ENCODE measurements at places on chromosomes 5 and 9.

GRCh38 chr9:136935651-136936050 is 8.9 kb downstream of the FBXW5 start:
- no peak for DNase-seq

DNA sequence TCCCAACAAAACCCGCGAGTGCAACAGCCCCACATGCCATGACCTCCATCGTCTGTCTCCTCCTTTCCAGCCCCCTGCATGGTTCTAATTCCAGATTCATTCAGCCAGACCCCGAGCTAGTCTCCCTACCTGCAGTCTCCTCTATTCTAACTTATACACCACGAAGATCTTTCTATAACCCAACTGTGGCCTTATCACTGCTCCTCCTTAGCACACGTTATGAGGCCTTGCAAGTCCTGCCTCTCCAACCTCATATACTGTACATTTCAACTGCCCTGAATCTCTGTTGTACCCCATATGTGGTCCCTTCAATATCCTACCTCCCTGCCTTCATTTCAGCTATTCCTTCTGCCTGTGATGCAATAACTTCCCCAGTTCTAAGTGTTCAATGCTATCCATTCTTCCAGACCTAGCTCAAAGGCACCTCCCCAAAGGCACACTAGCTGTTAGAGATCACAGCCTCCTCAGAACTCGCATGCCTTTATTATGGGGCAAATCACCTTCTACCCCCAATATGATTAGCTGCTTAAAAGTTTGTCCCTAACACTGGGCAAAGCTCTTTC is 215.1 kb upstream of the TRIM32 start:
- no peak for DNase-seq

- no peak for DNase-seq
Measured at GRCh38 chr9:69582544-69583297, 89.5 kb downstream of the APBA1 start.

- no peak for DNase-seq
Measured at GRCh38 chr9:5920860-5921328, 30.2 kb downstream of the MLANA start.

DNA sequence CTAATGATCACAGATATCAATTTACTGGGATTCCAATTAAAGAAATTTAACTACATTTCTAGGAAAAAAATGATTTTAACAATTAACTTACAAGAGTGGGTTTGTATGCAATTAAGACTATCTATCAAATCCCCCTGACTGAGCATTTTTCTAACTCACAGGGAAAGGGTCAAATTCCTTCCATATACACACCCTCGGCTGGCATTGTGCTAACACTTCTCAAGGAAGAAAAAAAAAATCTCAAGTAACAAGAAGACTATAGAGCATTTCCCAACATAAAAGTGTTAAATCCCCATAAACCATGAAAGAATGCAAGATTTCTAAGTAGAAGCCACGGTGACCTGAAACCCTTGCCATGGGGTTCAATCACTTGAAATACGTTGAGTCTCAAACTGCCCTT is 368.8 kb downstream of the GLIS3 start:
- no peak for DNase-seq

- DNase-seq = no peak
Measured at GRCh38 chr5:15254607-15255006, 245.4 kb upstream of the FBXL7 start.

- no peak for DNase-seq
Measured at GRCh38 chr5:1183424-1184162, 17.8 kb upstream of the SLC6A19 start.

DNA sequence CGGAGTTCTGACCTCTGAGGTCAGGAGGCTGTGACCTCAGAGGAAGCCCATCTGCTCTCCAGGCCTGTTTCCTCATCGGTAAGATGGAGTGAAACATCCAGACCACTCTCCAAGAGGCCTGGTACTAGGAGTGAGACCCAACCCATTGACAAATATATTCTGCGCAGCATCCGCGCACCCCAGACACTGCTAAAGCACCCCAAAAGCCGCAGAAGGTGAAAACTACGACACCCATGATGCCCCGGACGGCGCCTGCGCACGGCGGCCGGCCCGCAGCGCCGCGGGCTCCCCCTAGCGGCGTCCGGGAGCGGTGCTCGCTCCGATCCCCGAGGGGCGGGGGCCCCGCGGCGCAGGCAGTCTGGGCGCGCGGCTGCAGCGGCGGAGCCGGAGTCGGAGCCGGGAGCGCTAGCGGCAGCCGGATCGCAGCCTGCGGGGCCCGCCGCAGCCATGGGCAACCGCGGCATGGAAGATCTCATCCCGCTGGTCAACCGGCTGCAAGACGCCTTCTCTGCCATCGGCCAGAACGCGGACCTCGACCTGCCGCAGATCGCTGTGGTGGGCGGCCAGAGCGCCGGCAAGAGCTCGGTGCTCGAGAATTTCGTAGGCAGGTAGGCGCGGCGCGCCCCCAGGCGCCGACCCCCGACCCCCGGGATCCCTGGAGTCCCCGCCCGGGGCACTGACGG is at the start of gene DNM1:
DNM1 (plus strand) TSS at position 356 of the 683 bp plus-strand sequence; CDS start at position 448, 92 bp downstream.
- DNase-seq = peak; percentile 79

DNA sequence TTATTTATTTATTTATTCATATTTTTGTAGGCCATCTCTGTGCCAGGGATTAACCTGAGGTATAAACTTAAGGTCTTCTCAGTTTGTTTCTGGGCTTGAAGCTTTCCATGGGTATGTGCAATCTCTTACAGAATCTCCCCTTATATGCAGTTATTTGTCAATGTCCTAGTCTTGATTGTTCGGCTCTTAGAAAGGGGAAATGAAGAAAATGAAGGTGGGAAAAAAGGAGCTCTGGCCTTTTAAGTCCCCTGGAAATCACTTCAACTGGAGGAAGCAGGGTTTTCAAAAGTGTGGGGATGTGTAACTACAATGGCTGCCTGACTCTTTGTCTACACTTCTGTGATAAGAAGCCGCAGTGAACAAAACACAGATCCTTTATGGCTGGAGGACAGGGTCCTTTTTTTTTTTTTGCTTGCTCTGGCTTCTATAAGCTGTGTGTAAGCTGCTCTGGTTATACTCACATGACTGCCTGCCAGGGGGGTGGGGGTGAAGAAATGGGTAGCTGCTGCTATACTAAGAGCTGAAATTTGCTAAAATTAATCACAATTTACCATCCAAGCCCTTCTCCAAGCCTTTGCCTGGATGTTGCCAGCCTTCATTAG is 33.7 kb downstream of the CENPP start:
- no peak for DNase-seq

DNA sequence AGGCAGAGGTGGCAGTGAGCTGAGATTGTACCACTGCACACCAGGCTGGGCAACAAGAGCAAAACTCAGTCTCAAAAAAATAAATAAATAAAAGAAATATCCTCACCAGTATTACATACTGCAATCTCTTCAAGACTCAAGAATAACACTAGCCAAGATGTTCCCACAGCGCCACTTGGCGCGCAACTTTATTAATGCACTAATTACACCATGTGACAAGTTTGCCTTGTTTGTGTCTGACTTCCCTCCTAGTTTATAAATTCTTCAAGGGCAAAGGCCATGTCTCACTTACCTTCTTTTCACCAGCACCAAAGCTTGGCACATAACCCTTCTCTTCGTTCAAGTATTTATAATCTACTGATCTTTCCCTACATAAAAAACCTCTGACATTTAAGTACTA is 4.8 kb downstream of the SKP1 start:
- DNase-seq = no peak

GRCh38 chr9:76988941-76989340 is 30.5 kb upstream of the FOXB2 start:
- no peak for DNase-seq

GRCh38 chr9:132876849-132877248 is 1.2 kb downstream of the AK8 start:
- DNase-seq = no peak

GRCh38 chr9:77512876-77513275 is 135.2 kb downstream of the GNA14 start:
- DNase-seq = no peak

GRCh38 chr5:102857076-102857818 is 102.1 kb downstream of the PAM start:
- no peak for DNase-seq

DNA sequence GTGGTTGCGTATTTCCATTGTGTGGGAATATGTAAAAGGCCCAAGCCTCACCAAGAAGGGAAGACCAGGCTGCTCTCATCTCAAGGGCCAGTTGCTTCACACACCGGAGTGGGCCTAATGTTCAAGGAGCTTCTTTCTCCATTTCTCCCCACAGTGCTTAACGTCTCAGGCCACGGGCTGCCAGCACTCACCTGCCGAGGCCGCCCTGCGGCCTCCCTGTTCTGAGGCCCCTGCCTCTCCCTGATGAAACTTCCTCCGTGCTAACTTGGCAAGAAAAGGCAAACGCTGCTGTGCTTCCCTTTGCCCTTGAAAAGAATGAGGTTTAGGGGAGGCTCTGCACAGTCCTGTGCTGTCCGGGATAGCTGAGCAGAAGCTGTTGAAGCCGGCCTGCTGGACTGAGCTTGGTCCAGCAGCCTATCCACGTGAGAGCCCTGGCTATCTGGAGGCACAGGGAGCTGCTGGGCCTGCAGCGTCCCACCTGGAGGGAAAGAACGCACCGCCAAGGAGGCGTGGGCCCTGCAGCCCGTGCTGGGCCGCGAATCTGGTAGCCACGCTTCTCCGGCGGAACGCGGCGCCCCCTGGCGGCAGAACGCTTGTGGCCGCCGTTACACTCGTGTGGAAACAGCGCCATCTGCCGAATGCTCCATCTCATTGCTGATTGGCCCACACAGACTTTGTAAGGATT is 73.5 kb upstream of the PRSS3 start:
- peak; percentile 92 for DNase-seq

DNA sequence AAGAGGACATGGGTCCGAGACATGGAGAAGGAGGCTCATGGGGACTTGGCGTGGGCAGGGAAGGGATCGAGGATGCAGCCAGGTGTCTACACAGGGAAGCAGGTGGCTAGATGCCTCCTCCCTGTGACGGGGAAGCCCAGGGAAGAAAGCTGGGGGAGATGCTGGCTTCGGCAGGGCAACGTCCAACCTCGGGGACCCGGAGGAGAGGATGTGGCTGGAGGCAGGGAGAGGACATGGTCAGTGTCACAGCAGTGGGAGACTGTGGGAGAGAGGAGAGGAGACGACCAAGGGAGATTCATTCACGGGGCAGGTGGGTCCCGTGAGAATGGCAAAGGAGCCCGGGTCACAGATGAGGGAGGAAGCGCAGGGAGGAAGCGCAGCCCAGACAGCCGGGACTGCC is 73.2 kb upstream of the PHYKPL start:
- peak; percentile 29 for DNase-seq

- peak; percentile 74 for DNase-seq
Measured at GRCh38 chr9:80134487-80134886, 562.7 kb downstream of the TLE4 start.

DNA sequence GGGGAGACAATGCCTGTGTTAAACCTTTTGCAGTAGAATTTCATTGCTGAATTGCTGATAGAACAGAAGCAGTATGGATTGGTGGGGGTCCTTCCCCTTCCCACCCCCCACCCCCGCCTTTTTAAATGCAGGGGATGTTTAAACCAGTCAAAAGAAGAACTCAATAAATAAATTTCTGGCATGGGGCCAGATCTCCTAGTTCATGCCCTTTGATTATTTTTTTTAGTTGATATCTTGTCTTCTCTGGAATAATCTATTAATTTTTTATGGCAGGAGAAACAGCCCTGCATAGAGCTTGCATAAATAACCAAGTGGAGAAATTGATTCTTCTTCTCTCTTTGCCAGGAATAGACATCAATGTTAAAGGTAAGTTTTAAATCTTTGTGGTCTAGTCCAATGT is 72.8 kb downstream of the SLF1 start:
- no peak for DNase-seq

DNA sequence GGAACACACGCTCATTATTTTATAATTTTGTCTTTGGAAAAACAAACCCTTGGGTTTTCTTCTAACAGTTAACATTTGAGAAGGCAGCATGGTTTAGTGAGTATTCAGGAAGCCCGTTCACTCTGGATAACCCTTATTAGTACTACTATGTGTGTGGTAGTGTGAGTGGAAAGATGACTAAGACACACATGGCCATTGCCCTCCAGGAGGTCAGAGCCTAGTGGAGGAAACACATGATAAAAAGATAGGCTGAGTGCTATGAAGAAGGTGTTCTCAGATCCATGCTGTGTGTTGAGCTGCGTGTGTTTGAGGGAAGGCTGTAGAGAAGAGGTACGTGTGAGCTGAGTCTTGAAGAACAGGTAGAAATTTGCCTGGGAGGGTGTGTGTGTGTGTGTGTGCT is 8.4 kb downstream of the C5orf47 start:
- no peak for DNase-seq

DNA sequence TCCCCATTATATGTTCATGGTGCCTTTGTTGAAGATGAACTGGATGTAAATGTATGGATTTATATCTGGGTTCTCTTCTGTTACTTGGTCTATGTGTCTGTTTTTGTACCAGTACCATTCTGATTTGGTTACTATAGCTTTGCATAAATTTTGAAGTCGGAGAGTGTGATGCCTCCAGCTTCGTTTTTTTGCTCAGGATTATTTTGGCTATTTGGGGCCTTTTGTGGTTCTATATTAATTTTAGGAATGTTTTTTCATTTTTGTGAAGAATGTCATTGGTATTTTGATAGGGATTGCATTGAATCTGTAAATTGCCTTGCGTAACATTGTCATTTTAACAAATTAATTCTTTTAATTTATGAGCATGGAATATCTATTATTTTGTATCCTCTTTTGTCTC is 36.6 kb upstream of the ZNF366 start:
- DNase-seq = no peak

GRCh38 chr9:137454145-137454596 is 5.0 kb downstream of the NSMF start:
- DNase-seq = peak; percentile 36

All from Peyer's patch (tissue), 4 donors.